ENCODE measurements at places on chromosomes 12 and 14. TPM values are rescaled to one million over a fixed set of nuclear protein-coding genes. Genes with fewer than 3 reads are reported as not detected.
A peak's percentile ranks its signal among the peaks of the same experiment; 100 is the strongest.

BLTP3B gene
- total RNA-seq: 28.9 TPM

LALBA gene
- total RNA-seq: not detected

DNA sequence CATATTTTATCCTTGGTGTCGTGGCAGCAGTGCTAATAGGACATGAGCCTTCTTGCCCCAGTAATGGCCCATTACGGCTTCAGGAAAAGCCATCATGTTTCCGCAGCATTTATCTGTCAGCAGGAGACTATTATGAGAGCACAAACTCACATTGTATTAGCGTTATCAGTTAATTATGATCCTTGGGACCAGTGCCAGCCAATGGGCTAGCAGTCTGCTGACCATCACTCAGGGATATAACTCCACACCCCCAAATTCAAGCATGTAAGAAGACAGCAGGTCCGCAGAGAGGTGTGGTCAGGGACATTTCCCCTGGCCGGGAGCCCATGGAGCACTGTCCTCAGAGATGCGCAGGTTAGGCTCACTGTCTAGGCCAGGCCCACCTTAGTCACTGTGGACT, 4.9 kb upstream of the ESRRB start:
- H3K27me3 ChIP-seq: peaks cover 60% of the 10 kb centered on the region
- peaks cover 1% of the 10 kb centered on the region for H3K4me1 ChIP-seq
- DNase-seq: no peak
- no peak overlapping the region for H3K4me3 ChIP-seq

- H3K36me3 ChIP-seq: no peaks in the 10 kb centered on the region
- peaks cover 16% of the 10 kb centered on the region for H3K27me3 ChIP-seq
- DNase-seq: no peak
- no peak overlapping the region for H3K4me3 ChIP-seq
These were observed 23.2 kb upstream of the ESRRB start for GRCh38 chr14:76352639-76353281.

- no peaks in the 10 kb centered on the region for H3K36me3 ChIP-seq
- no peak overlapping the region for H3K4me3 ChIP-seq
- H3K27ac ChIP-seq: no peak overlapping the region
- H3K4me1 ChIP-seq: peaks cover 26% of the 10 kb centered on the region
- peaks cover 3% of the 10 kb centered on the region for H3K27me3 ChIP-seq
- peak; percentile 4 for DNase-seq
These were observed 118.8 kb downstream of the SLC6A15 start for GRCh38 chr12:84793558-84794367.

DNA sequence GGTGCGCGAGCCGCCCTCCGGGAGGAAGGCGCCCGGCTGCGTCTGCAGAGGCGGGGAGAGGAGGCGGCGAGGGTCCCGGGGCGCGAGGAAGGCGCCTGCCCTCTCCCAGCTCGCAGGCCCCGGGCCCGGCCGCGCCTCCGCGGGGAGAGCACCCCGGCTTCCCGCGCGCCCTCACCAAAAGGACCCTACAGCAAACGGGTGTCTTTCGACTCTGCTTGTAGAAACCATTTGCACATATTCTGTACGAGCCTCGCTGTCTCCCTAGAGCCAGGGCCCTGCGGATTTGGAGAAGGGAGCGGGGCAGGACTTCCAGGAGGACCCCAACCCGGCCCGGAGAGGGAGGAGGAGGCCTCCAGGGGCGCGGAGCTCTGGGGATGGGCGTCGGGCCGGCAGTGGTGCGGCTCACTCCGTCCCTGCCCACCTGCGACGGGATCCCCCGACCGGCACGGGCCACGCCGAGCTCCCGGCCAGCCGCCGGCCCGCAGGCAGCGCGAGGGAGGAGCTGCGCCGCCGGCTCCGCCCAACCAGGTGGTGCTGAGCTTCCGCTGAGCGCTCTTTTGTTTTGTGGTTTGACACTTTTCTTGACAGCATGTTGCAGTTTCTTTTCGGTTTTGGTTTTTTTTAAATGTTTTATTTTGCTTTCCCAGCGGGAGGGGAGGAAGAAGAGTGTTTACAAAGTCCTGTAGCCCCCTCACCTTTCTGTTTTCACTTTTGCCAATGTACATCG, 103.3 kb upstream of the FKBP4 start:
- no peak for DNase-seq
- peaks cover 2% of the 10 kb centered on the region for H3K27me3 ChIP-seq
- 0 out of 2 replicates have a peak, but pooled peaks cover 4% of the 10 kb centered on the region for H3K36me3 ChIP-seq
- H3K4me3 ChIP-seq: peak overlapping the region; percentile 72
- no peak overlapping the region for H3K27ac ChIP-seq
